ENCODE measurements at places on chromosomes 13 and 19. TPM values are rescaled to one million over a fixed set of nuclear protein-coding genes. Genes with fewer than 3 reads are reported as not detected.

Gene PGLYRP2
- total RNA-seq: not detected

Gene BEST2
- not detected for total RNA-seq

Gene UPK1A
- total RNA-seq: 0.09 TPM

Gene CLPTM1
- total RNA-seq: 36.5 TPM

Gene FGF22
- under 0.01 TPM for total RNA-seq

Gene RFPL4A
- total RNA-seq: not detected

Gene GPR12
- total RNA-seq: not detected

Gene WDR88
- total RNA-seq: not detected

Gene POU2F2
- under 0.01 TPM for total RNA-seq

Gene VSTM2B
- not detected for total RNA-seq

Gene FFAR2
- total RNA-seq: not detected

Gene KLK12
- total RNA-seq: not detected

Gene VSIG10L
- 0.28 TPM for total RNA-seq

Gene ZNF91
- total RNA-seq: 12.9 TPM

Gene IL4I1
- 0.46 TPM for total RNA-seq

Gene KLK15
- not detected for total RNA-seq

Gene ZNF730
- total RNA-seq: 0.43 TPM

Gene IGFL3
- not detected for total RNA-seq

Gene MRPL57
- 19.9 TPM for total RNA-seq

Gene ZNF534
- not detected for total RNA-seq

Gene TPTE2
- total RNA-seq: not detected

Gene TEX26
- total RNA-seq: 0.14 TPM

Gene KHSRP
- total RNA-seq: 81.1 TPM

Gene TMEM59L
- 1.00 TPM for total RNA-seq

Gene IGSF23
- total RNA-seq: not detected

Gene PPP2R1A
- 83.5 TPM for total RNA-seq

Gene DCLK1
- 1.8 TPM for total RNA-seq

Gene CYP4F3
- total RNA-seq: not detected

Gene APOC4
- not detected for total RNA-seq

Gene KIR2DL4
- not detected for total RNA-seq

Measured in smooth muscle cell of bladder (primary cell).